Activated CD8-positive, alpha-beta memory T cell treated with anti-CD3 and anti-CD28 coated beads, Interleukin-2, amount 50 U/mL, for 48 hours (primary cell): ENCODE measurements at places on chromosomes 2 and 18.
A peak's percentile ranks its signal among the peaks of the same experiment; 100 is the strongest.

- DNase-seq, result no peak
Measured at GRCh38 chr2:31813016-31813415, 197.8 kb downstream of the MEMO1 start.

GRCh38 chr2:64059270-64059669, 40.0 kb upstream of the VPS54 start:
- DNase-seq, result no peak

- no peak for DNase-seq
Measured at GRCh38 chr2:101187131-101187530, 35.9 kb upstream of the TBC1D8 start.

DNA sequence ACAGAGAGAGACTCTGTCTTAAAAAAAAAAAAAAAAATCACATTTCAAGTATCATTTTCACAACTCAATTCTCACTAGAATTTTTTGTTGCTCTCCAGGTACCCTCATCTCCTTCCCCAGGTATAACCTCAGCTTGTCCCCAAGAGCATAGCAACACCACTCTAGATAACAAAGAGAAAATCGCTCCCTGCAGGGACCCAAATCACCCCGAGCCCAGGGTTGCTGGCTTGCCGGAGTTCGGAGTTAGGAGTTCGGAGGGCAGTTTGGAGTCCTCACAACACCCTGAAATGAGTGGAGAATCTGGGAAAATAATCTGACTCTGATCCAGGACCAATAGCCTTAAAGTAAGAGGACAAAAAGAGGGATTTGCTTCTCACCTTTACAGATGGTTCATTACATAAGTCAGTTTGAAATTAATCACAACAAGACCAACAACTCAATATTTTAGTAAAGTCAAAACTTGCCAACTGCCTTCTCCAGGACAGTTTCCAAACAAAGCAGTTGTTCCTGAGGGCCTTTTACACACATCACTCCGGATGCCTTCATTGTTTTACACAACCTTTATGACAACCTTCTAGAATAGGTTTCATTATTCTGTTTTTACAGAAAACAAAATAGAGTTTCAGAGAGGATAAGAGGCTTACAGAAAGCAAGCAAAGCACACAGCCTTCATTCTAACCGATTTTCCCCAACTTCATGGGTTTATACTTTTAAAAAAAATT, 59.1 kb downstream of the C2orf76 start:
- DNase-seq, result no peak

- no peak for DNase-seq
Measured at GRCh38 chr2:47008381-47009252, 93.0 kb upstream of the MCFD2 start.

GRCh38 chr18:32317651-32318050, 127.8 kb downstream of the MEP1B start:
- DNase-seq, result no peak

DNA sequence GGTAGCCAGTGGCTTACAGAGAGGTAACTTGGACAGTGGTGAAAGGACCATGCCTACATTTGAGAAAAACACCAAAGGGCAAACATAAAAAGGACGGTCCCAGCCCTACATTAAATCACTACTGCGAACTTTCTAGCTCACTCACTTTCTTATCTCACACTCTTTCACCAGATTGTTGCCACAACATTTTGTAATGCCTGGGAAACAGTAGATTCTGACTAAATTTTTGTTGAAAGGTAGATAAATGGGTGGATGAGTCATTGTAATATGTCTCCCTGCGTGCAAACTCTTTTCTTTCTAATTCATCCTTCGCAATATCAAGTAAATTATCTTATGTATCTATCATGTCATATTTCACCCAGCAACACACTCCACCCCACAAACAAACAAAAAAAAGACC, 192.2 kb downstream of the IRS1 start:
- no peak for DNase-seq

GRCh38 chr18:34590503-34590902, 119.6 kb upstream of the DTNA start:
- no peak for DNase-seq

- DNase-seq, result no peak
Measured at GRCh38 chr2:178550352-178550751, 70.1 kb downstream of the PLEKHA3 start.

DNA sequence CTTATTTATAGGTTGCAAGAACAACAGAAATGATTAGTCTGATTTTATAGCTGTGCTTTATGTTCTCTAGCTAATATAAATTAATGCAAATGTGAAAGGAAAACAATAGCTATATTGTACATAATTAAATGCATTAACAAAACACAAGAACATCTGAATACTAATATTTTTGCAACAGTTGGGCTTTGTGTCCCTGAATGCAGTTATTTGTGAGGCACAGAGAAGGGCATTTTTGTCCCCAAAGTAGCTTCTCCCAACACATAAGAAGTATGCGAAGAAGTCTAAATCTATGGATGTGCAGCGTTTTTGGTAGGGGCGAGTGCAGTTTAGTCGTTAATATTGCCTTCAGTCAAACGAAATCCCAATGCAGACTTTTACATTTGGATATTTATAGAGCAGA, 110.0 kb downstream of the MBP start:
- no peak for DNase-seq

- DNase-seq, result no peak
Measured at GRCh38 chr2:33197198-33197938, 250.6 kb downstream of the LTBP1 start.

GRCh38 chr2:128026448-128027277, 1.2 kb downstream of the SAP130 start:
- no peak for DNase-seq

DNA sequence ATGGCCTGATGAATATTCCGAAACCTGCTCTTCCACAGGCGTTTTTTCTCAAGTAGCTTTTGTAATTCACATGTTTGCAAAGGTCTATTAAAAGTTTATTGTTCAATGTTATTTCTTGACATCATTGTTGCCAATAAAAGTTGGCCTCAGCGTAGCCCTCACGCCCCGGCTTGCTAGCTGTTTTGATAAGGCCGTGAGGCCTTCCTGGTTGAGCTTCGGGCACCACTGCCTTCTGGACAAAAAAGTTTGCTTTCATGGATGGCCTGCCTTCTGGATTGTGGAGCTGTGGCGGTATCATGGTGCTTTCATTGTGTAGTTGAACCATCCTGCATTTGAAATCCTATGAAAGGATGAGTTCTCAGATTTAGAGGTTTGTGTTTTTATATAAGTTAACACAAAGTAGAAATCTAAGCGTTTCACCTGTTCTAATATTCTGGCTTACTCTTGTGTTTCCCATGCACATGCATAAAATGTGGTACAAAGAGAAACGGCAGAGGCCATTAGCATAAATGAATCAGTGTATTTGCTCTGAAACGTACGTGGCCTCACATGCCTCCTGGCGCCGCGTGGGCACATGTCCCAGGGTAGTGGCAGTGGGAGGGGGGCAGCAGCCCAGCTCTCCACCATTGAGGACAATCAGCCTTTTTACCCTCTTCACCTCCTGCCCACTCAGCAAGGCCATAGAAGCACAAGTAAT, 134.5 kb downstream of the NCK2 start:
- no peak for DNase-seq

DNA sequence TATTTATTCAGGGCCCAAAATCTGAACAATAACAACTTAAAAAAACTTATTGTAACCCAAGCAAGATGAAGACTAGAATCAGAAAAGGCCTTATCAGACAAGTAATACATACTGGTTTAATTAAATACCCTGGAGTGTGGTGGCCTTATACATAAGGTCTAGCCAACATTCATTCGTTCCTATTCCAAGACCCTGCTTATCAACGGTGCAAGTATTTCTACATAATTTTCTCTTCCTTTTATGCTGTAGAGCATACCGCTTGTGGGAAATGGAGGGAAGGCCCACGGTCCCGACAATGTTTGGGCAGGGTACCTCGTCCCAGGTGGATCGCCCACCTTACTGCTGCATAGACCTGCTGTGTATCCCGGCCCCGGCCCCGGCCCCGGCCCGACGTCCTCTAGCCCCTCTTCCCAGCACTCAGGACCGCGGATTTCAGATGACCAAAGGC, 708 bp downstream of the ZNF24 start:
- no peak for DNase-seq

- peak; percentile 43 for DNase-seq
Measured at GRCh38 chr2:241777686-241778627, 1.3 kb downstream of the GAL3ST2 start.

GRCh38 chr2:68411397-68412126, 46.5 kb downstream of the PLEK start:
- DNase-seq, result no peak

DNA sequence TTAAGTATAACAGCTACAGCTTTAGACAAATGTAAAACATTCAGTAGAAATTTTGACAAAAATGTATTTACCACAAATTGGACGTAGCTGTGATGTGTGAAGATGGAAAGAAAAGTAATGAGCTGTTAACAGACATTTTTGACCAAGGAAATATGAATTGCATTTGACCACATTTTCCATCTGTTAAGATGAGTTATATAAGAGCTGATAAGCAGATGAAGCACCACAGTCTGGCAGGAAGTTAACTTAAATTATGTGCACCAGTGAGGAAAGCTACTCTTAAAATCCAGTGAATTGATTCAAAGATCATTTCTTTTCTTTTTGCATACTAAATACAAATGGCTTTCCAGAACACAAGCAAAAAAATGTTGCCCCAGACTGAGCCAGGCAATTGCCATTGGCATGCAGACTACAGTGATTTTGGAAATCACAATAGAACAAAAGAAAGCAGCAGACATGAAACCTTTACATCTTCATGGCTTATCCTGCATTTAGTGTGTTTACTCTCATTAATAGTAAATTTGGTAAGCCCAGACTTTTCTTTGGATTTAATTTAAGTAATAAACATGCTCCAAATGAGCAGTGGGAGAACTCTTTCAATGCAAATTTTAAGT, 493.7 kb downstream of the TMX3 start:
- DNase-seq, result no peak

DNA sequence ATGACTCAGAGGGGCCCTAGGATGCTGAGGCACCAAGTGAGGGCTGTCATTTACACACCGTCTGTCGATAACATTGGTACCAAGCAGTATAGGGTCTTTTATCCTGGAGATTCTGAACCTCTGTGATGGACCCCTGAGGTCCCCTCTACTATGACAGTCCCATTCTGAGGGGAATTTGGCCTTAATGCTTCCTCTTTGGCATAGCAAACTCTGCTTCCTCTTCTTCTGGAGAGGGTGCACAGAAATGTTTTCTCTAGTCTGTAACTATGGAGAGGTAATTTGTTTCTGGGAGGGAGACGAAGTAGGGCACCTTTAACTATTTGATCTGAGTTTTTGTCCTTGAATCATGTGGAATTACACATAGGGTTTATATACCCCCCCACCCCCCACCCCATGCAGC, 44.8 kb downstream of the INPP4A start:
- no peak for DNase-seq

GRCh38 chr2:168993538-168993937, 37.6 kb downstream of the ABCB11 start:
- DNase-seq, result no peak

DNA sequence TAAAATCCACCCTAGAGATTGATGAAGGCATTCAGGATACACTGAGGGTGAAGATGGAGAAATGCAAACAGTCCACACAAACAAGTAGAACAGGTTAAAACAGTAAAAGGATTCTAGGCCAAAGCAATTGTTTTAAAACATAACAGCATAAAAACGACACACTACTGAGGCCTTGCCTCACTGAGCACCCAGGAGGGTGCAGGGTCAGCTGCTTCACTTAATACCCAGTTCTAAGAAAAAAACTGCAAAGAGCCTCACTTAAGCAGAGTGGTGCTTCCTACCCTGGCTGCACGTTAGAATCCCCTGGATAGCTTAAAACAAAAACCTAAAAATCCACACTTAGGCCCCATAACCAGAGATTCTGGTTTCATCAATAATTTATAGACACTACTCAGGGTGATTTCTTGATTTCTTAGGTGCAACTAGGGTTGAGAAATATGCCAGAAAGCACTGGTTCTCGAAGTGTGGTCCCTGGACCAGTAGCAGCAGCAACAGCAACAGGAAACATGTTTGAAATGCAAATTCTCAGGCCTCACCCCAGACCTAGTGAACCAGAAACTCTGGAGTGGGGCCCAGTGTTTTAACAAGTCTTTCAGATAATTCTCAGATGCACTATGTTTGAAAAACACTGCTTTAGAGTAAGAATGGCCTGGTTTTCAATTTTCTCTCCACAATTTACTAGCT, 279.1 kb downstream of the ZEB2 start:
- DNase-seq, result no peak

DNA sequence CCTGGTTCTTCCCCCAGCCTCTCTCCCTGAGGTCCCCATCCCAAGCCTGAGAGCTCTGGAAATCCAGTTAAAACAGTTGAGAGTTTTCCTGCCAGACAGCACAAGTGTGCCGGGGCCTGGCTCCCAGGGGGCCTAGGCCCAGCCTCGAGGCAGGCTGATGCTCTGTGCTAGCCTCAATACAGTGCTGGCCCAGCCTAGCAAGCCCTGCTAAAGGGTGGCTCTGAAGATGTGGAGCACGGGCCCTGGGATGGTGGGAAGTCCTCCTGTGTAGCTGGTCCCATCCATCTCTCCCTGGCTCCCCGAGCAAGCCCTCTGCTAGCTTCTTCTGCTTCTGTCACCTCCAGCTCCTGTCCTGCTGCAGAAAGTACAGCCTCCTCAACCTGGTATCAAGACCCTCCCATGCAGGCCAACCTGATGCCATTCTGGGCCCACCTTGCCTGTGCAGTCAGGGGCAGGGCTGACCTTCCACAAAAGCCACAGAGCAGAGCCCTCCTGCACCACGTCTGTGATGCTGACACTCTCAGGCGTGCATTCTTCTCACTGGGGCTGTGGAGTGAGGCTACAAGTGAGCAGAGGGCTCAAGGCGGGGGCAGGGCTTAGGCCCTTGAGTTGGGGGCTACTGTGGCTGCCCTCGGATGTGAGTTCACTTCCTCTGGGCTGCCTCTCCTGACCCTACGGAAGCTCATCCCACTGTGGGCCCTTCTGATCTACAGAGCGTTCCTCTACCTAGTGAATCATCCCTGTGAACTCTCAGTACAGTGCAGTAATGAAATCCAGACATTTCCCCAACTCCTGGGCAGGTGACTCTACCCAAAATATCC, 60.1 kb upstream of the LAPTM4A start:
- no peak for DNase-seq

GRCh38 chr2:232292395-232293154, 86.0 kb upstream of the ALPP start:
- DNase-seq, result peak; percentile 77

DNA sequence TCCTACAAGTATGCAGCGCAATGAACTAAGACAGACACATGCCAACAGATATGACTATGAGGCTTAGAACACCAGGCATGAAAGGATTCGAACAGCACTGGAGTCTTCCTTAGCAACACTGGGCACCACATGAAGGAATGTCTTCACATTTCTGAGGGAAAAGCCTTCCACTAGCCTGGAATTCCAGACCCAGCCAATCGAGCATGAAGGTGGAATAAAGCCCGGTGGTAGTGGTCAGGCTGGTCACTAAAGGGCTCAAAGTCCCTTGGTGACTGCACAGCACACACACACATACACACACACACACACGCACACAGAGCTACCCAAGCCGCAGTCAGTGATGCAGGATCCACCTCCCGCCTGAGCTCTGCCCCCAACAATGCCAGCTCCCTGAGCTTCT, 19.7 kb upstream of the SFXN5 start:
- no peak for DNase-seq
